ENCODE measurements at places on chromosomes 16 and 17.

DNA sequence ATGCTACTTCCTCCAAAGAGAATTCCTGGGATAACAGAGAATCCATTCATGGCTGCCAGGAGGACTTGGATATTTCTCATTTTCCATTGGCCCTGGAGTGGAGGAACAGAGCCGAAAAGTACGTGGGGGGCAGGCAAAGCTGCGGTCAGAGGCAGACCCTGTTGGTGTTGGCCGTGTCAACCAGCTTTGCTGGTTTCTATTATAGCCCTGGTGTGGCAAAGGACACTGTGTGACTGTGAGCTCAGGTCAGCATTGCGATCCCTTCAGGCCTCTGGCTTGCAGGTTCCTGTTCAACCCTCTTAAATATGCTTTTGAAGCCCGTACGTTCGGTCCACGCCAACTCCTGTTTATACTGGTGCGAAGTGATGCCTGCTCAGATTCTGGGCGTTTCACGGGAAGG, 596.2 kb downstream of the MAF start:
- no peak for DNase-seq

GRCh38 chr17:80803451-80804428, 187.9 kb upstream of the CHMP6 start:
- DNase-seq = no peak

- peak; percentile 58 for DNase-seq
Measured at GRCh38 chr16:50368410-50369132, at the start of gene BRD7. BRD7 (minus strand) TSS chr16:50368988; CDS start chr16:50368774, 214 bp downstream.

DNA sequence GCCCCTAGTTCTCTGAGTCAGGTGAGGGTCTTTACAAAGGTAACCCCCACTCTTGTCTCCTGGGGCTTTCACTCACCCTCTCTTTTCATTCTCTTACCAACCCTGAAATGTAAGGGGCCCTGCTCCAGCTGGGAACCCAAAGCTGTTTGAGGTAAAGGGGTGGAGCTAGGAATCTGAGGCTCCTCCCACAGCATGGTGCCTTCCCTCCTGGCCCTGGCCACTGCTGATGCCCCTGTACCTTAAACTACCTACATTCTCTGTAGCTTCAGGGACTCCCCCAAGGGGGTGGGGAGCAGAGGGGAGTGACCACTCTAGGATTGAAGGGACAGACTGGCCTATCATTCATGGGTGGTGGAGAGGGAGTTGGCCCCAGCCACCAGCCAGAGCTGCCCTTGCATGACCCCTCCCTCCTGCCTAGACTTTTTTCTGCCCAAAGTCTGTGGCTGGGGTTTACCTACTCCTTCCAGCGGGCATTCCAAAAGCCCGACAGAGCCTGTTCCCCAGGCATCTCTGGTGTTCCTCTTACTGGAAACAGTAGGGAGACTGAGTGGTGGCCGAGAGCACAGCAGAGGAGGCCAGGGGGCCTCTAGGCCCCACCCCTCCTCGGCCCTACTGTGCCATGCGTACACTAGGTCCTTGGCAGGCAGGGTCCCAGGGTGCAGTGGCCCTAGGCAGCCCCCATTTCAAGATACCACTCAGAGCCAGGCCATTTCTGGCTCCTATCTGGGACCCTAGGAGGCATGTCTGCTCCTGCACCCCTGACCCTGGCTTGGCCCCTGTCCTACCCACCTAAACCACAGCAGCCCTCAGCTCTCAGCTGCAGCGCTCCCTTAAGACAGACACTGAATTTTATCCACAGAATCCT, 9.5 kb downstream of the DOK4 start:
- DNase-seq = no peak

- DNase-seq = peak; percentile 46
Measured at GRCh38 chr17:68511254-68511670, 968 bp upstream of the PRKAR1A start.

DNA sequence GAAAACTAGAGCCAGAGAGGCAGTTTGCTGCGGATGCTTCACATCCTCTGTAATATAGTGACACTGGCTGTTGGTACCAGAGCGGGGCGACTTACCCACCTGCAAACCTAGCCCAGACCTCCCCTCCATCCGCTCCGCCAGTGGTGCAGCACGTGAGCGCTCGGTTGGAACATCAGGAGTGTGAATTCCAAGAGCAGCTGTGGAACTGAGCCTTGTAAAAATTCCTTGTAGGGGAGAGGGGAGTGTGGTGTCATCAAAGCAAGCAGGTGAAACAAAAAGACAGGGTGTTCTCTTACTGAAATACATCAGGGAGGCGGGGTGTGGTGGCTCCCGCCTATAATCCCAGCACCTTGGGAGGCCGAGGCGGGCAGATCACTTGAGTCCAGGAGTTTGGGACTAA, 51.3 kb downstream of the CCDC42 start:
- no peak for DNase-seq

GRCh38 chr17:44926821-44927525, 11.7 kb upstream of the GFAP start:
- no peak for DNase-seq

DNA sequence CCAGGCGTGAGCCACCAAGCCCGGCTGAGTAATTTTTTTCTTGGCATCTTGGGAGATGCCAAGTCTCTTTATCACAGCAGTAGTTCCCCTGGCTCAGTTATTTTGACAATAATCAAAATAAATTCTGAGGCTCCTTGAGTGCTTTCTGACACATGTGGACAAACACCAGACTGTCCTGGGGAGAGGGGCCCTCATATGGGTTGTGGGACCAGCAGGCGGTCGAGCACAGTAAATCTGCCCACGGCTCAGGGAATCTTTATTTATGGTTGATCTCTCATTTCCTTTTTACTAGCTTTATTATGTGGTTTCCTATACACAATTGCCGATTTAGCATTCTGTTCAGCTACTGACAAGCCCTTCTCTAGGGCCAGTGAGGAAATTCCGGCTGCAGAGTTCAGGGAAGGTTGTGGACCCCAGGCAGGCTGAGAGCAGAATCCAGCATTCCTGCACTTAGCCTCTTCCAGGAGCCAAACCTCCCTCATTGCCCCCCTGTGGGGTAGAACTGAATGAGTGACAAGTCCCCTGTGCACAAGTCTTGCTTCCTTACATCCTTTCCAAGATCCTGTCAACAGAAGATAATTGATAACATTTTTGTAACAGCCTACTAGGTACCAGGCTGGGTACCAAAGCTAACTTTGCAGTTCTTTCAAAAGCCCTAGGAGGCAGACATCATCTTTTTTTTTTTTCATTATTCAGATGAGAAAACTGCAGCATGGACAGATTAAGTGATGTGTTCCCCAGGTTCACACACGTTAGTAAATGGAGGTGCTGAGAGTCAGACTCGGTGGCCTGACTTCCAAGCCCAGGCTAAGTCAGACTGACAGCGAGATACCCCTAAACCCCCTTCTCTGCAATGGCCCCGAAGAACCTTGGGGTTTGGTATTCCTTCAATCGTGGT, 40.2 kb downstream of the HS3ST3B1 start:
- no peak for DNase-seq

DNA sequence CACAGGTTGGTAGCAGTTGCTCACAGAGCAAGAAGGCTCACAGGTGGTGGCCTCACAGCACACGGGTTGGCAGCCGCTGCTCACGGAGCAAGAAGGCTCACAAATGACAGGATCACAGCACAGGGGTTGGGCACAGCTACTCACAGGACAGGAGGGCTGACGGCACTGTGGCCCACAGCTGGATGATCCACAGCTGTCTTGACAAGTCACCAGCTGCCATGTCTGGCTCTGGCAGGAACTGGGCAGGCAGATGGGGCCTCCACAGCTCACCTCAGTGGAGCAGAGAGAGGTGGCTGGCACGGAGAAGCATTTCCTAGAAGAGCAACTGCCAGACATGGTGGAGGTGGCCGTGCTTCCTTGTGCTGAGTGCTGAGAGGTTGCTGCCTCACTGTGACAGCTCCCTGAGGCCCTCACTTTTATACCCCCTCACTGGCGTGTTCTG, at the start of gene KRTAP16-1:
TSS of gene KRTAP16-1 (minus strand) at position 392 of the 442 bp plus-strand sequence. CDS start at position 336, 56 bp downstream.
- DNase-seq = no peak

DNA sequence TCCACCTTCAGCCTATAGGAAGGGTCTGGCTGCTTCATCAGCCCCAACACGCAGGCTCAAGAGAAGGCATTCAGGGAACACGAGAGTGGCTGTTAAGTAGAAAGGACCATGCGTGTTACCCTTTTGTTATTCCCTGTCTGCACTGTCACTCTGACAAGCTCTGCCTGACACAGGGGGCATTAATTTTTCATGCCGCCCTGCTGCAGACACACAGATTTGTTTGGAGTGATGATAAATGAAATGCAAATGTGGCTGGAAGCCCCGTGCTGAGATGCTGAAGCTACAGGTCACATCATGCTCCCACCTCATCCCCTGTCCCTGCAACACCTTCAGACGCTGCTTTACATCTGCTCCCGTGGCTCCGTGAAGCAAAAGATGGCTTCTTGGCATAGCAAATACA, 97.7 kb downstream of the USP31 start:
- no peak for DNase-seq

DNA sequence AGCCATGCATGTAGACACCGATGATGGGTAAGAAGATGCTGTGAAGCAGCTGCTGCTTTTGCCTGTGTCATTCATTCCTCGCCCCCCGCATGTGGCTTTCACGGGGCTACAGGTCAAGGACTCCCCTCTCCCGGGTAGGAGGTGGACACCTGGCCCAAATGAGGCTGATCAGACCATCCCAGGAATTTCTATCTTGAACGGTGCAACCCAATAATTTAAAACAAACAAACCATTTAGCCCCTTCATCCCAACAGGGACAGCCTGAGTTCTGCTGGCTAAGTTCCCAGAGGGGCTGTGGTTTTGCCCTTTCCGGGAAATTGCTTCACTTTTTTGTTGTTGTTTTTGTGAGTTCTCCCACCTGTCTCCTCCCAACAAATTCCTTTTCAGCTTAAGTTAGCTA, 137.7 kb upstream of the CDH5 start:
- no peak for DNase-seq

DNA sequence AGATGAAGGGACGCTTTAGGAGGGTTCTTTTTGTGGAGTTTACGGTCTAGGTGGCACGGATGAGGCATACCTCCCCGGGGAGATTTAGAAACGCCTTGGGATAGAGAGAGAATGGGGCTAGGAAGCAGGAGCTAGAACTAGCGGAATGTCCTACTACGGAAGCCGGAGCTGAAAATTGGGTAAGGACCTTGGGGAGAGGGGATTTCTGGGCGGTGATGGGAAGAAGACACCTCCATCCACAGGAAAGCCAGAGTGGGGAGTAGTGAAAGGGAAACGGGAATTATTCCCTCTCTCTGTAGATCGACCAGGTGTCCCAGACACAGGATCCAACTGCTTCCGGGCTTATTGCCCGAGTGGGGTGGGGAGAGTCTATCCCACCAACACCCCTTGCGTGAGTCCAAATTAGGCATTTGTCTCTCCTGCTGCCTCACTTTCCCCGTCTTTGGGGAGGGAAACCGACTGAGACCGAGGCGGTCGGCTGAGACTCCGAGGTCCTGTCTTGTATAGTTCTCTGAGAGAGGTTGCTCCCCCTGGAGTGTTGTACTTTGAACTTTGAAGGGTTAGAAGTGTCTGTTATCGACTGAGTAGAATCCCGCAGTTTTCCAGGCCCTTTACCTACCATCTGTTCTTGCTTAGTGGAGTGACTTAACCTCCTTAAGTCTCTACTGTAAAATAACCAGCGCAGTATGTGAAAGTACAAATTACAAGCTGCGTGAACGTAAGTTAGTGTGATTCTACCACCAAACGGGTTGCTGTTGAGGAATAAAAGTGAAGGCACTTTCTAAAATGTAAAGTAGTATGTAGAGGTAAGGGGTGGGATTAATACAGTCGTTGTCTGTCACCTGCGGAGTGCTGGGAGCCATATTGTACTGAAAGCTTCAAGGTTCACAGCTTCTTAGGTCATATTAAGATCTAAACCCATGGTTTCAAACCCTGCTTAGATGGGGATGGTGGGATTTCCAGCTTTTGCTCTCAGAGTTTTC, 1.0 kb downstream of the RSPRY1 start:
- DNase-seq = peak; percentile 47

GRCh38 chr16:70635336-70636016, 10.9 kb upstream of the IL34 start:
- no peak for DNase-seq

DNA sequence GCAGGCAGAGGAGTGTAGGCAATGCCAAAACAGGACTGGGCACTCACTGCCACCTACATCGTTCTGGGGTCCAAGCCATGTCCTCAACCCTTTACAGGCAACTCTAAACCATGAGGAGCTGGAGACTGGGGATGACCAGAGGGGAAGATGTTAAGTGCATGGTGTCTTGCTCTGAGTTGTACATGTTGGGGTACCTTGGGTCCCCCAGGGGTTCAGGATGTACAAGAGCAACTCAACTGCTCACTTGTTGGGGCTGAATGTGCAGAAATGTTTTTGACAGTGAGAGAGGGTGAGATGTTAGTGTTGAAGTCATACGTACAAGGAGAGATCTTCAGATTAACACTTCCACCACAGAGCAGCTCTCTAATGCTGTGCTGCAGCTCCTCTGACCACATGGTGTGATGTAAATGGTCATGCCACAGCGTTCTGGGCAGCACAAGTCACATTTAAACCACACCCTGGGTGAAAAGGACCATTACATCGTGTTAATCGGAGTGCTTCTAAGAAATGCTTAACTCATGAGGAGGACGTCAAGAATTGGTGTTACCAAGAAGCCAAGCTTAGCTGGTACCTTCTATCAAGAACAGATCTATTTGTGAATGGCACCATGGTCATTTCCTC, 2.4 kb downstream of the CCL18 start:
- DNase-seq = peak; percentile 29

DNA sequence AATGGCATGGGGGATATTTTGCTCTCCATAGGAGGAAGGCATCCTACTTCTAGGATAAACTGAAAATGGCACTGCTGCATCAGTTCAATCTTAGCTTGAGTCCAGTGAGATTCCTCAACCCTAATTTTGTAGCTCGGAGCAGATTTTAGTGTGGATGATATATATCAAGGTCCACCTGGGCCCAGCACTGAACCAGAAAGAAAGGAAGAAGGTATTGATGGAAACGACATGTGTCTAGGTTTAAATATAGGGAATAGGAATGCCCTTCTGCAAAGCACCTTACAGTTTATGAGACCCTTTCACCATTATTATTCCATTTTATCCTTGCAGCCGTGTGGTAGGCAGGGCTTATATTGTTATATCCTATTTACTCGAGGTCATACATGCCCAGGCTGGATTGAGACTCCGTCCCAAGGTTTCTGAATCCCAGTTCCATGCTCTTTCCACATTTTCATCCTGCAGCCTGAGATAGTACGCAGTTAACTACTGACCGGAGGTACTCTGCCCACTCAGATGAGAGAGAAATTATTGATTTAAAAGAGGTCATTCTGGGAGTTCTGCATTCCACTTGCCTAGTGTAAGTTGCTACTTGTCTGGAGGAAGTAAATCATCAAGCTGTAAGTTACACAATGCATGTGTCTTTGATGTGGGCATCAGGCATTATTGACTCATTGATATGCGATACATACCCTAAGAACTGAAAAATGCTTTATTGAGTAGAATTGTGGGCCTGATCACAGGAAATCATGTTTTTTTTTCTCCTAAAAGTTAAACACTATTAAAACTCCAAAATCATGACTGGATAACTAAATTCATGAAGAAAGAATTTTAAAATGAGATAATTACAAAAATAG, 10.1 kb downstream of the KRT39 start:
- no peak for DNase-seq

DNA sequence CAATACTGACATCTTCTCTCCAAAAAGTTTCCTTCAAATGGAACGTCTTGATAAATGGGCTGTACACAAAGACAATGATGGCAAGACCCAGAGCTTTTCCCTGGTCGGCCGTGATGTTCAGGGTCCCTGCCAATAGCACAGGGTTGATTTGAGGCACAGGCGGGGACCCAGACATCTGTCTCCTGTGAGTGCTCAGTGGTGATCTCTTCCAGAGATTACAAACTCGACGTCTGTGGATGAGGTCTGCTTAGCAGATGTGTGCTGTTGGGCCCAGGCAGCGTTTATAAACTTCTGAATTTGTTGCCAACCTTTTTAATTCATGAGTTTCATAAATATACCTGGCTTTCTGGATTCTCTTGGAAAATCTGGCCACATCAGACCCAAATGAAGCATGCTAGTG, 14.9 kb downstream of the CPPED1 start:
- no peak for DNase-seq

All from OCI-M1 (cell line).